Lower lobe of right lung (tissue), 2 donors: ENCODE measurements at places on chromosomes 6 and 20. TPM values are rescaled to one million over a fixed set of nuclear protein-coding genes. Genes with fewer than 3 reads are reported as not detected.

AHCY gene
- 63.8 TPM for total RNA-seq

CEP85L gene
- total RNA-seq = 11.0 TPM

PRSS35 gene
- total RNA-seq = 0.59 TPM

IPCEF1 gene
- 7.9 TPM for total RNA-seq

PHACTR1 gene
- total RNA-seq = 91.0 TPM

FAM210B gene
- 36.4 TPM for total RNA-seq

E2F1 gene
- total RNA-seq = 3.9 TPM

PKIB gene
- 3.2 TPM for total RNA-seq

- DNase-seq = no peak
Observed at GRCh38 chr6:81226957-81227356, 525.5 kb downstream of the TENT5A start.

DNA sequence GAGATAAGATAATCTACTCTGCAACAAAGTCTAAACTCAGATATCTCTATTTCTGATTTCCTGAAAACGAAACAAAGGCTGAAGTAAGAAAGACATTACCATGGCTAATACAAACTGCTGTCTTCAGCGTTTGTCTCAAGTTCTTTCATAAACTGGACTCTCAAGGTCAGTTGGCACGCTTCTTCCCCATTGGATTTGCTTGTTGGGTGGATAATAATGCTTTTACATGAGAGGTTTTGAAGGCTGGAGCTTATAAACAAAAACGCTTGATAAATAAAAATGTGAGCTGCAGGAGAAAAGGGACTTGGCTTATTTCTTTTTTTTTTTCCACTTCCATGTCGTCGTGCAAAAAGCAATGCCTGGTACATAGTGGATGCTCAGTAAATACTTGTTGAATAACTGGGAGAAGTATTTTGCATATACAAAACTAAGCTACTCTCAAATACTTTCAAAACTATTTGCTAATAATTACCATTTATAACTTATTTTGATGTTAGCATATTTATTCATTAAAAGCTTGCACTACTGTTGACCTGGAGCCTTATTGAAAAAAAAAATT, 65.7 kb upstream of the EEF1A1 start:
- DNase-seq = no peak

DNA sequence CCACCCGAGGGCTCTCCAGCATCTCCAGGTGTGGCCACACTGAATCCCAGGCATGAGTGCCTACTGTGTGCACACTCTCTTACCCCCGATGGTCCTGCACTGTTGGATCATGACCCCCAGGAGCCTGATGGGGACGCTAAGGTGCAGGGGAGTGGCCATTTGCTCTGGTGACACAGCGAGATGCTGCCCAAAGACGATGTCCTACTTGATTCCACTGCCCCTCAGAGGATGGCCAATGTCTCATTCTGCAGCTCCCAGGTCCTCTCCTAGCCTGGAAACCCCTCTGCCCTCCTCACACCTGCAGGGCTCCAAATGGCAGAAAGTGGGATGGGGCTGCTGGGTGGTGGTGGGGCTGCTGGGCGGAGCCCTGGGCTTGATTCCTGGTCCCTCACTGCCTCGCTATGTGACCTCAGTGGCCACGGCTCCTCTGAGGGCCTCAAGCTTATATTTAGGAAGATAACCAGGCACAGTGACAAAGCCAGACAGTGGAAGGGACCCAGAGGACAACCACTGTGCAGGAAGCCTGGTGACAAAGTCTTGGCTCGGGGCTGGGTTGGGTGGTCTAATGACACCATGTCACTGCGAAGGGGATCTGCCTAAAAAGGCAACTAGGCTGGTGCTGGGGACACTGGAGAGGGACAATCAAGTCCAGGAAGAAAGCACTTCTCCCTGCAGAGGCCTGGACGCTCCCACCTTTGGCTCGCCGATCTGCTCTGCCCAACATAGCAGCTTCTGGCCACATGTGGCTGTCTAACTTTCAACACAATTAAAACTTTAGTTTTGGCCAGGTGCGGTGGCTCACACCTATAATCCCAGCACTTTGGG, 28.4 kb downstream of the TGM2 start:
- DNase-seq = peak; percentile 36

GRCh38 chr6:56514395-56514794, 128.3 kb downstream of the DST start:
- DNase-seq = no peak

- no peak for DNase-seq
Observed at GRCh38 chr20:47727909-47728361, 57.3 kb downstream of the SULF2 start.

DNA sequence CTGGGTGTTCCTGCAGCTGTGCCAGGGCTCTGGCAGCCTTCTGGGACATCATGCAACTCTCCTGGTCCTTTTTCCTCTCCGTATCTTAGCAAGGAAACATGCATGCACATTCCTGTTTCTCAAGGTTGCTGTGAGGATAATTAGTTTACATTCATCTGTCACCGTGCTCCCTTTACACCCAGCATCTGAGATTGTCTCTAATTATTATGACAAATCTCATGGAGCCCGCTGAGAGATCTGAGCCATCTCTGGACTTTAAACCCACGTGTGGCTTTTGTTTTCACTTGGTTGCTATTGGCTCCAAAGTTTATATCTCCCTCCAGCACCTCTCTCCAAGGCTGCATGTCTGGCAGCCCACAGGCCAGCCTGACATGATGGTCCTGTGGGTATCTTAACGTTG, 167.6 kb downstream of the UNC5CL start:
- no peak for DNase-seq

GRCh38 chr6:37630281-37630799, 67.3 kb downstream of the MDGA1 start:
- no peak for DNase-seq

- DNase-seq = no peak
Observed at GRCh38 chr20:25297141-25297905, 49.4 kb downstream of the PYGB start.

- no peak for DNase-seq
Observed at GRCh38 chr6:152879681-152880080, 103.2 kb downstream of the FBXO5 start.

- DNase-seq = no peak
Observed at GRCh38 chr6:90053614-90054013, 159.3 kb downstream of the GJA10 start.

DNA sequence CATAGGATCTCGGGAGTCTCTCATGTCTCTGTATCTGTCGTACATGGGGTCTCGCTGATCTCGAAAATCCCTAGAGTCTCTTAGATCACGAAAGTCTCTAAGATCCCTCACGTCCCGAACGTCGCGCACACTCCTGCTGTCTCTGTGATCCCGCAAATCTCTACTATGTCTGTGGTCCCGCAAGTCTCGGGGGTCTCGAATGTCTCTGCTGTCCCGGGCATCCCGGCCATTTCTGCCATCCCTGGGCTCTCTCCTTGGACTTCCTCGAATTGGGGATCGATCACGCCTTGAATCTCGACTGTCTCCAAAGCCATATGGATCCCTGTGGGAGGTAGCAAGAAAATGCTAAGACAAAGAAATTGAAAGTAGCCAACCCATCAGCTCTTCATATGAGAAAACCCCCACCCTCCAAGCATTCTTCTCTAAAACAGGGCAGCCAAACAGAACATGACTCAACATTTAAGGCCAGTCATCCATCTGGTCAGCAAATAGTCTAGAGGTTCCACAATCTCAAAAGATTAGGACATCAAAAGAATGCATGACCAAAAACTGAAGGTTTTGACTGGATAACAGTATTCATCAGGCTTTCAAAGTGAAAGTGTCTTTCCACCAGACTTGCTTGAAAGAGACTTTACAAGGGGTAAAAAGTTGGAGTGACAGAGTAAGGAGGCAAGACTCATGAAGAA, 19.4 kb downstream of the NCOA5 start:
- DNase-seq = no peak

DNA sequence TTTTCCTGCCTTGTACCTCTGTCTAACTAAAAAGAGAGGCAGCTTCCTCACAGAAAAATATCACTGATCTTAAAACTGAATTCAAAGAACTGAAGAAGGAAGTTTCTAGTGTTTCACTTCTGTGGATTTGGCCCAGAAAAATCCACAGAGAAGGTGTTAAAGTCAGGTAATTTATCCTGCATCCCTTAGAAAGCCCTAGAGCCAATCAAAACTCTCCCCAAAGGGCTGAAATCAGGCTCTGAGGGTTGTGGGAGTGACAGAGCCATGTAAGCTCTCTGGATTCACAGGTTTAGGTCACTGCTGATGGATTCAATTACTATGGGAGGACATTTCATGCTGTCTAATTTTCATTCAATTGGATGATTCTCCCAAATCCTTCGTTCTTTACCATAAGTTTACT, 152.3 kb downstream of the OR2B2 start:
- DNase-seq = no peak

DNA sequence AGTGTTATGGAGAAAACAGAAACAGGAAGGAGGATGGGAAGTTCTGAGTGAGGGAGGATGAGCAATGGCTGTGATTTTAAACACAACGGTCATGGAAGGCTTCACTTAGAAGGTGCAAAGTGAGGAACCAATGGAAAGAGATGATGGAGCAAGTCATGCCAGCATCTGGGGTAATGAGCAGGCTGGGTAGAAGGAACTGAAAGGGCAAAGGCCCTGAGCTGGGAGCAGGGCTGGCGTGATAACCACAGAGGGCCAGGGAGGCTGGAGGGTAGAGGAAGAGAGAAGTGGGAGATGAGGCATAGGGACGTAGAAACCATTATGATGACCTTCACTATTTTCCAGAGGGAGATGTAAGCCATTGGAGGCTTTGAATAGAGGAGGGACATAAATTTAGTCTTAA, 43.6 kb downstream of the NHLRC1 start:
- DNase-seq = no peak

DNA sequence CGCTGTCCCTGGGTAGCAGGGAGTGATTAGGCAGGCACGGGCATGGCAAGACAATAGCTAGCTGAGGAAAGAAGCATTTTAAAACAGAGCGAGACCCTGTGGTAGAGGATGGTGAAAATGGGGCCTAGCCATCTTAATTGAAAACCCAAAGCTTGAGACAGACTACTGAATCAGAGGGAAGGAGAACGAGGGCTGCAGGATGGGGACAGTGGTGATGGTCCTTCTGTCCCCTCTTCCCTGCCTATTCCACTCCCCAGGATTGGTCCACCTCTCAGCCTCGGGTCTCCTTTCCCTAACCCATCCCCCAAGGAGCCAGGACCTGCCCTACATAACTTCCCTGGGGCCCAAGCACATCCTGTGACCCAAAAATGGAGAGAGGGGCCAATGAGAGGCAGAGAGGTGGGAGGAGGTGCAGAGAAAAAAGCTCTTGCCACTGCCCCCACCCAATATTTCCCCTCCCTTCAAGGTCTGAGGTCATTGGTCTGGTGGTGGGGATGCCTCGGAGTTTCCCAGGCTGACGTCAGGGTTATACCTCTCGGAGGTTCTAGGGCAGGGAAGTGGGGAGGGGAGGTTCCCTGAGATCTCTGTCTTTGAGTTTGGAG, 884 bp upstream of the CUTA start:
- no peak for DNase-seq

GRCh38 chr6:156279261-156279969, 497.8 kb upstream of the ARID1B start:
- DNase-seq = no peak

DNA sequence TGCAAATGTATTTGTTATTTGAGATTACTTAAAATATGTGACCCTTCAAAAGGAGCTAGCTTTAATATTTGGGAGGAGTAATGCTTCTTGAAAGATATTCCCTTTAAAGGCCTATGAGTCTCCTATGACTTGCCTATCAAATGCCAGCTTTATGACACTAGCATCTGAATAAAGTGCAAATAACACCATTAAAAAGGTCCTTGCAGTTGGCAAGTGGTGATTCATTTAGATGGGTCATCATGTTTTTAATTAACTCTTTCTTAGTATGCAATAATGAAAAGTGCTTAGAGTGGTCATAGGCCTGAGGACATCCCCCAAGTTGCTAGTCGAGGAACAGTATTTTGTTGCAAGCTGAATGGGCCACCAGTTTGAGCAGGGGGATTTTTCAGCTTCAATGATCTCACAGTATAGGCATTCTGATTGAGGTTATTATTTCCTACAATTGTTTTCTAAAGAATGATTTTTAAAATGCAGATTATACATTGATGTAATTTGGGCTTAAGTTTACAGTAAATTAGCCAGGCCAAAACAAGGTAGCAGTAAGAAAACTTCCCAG, 3.7 kb upstream of the CD2AP start:
- DNase-seq = no peak

DNA sequence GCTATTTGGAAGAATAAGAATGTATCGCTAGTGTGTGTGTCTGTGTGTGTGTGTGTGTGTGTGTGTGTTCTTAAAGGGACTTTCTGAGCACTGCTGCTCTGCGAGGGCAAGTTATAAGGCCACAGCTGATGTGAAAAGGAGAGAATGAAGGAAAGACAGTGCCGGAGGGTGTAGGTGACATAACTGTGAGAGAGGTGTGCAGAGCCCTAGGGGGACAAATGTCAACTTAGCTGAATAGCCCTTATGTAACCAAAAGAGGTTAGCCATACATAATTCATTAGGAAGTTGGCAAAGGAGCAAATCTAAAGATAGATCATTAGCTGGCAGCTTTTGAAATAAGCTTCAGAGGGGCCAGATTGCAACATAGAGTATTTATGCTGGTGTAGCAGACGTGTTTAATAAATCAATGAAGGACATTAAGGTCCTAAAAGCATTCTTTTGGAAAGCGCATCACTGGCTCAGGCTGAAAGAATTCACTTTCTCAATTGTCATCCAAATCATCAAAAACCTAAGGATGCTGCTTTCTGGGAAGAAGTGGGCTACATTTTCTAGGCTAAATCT, 81.0 kb downstream of the NDUFAF5 start:
- DNase-seq = no peak

DNA sequence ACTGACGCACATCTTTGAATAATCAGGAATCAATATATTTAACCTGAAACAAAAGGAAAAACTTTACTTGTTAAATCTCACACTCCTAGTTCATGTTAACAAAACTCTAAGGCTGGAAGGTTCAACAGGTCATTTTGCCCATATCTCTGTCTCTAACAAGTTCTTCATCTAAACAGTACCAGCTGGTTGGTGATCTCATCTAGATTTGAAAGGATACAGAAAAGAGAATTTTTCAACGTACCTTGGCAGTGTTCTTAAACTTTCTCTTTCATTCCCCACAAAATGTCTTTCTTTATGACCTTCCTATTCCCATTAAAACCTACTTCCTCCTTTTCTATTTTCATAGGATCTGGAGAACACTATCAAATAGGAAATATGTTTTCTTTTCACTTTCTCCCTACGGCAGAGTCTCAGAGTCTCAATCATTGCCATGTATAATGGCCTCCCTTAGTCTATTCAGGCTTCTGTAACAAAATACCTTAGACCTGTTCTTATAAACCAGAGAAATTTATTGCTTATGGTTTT, 111.3 kb downstream of the TBX18 start:
- no peak for DNase-seq

DNA sequence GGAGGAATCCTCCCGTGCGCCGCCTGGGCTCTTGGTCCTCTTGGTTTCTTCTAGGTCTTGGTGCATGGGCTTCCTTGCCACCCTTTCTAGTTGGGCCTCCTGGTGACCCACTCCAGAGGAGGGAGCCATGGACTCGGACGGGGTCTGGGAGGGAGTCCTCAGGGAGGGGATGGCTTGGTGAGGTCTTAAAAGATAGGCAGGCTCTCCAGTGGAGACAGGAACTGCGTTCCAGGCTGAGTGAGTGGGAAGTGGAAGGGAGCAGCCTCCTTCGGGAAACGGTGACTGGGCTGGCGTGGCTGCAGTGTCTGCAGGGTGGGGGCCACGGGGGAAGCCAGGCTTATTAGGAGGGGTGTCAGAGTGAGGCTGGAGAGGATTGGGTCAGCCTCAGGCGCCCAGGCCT, 152.8 kb downstream of the GRM4 start:
- DNase-seq = no peak
